ENCODE measurements at places on chromosomes 5 and 9.

- DNase-seq, result no peak
Measured at GRCh38 chr9:37060833-37061232, 26.8 kb upstream of the PAX5 start.

DNA sequence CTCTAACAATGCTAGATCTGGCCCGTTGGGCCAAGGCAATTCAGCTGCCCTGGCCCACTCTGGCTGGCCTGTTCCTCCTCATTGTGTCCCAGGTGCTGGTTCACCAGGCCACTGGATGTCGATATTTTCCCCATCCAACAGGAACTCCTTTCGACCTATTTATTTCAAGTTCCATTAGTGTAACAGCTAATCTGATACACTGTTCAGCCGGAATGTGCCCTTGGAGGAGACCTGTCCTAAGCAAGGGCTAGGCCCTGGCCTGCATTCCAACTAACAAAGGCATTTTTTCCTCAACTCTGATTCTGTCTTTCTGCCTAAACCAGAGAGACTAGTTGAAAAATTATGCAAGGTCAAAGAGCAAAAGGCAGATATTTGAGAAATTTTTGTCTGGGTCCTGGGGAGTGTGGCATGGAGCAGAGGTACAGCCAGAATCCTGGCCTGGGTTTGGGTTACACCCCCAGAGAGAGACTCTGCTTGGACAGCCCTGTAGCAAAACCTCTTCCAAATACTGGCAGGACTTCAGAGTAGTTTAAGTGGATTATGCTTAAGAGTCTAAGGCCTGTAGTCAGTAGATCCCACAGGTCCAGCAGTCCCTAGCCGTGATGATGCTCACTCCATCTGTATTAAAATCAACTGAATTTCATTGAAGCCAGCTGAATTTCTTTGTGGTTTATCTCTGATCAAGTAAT lies 36.1 kb downstream of the MARCHF11 start:
- no peak for DNase-seq

GRCh38 chr5:154418344-154418820 lies 27.4 kb upstream of the SAP30L start:
- DNase-seq, result no peak

GRCh38 chr5:179326122-179326927 lies 18.9 kb downstream of the ADAMTS2 start:
- DNase-seq, result no peak

DNA sequence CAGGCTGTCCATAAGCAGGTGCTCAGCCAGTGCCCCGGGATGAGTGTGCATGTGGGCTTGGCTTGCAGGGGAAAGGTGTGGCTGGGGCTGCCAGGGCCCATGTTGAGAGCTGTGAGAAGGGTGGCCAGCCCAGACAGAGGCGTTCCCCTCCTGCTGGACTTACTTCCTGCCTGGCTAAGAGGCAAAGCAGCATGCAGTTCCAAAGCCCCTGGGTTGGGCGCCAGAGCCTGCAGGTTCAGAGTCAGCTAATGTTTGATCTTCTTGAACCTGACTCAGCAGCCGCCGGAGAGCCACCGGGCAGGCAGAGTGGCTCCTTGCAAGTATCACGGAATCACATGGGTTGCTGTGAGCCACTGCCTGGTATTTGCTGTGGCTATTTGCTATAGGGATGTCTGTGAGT lies 168.4 kb upstream of the MAP1B start:
- no peak for DNase-seq

- no peak for DNase-seq
Measured at GRCh38 chr9:78669591-78669990, 372.7 kb downstream of the PSAT1 start.

DNA sequence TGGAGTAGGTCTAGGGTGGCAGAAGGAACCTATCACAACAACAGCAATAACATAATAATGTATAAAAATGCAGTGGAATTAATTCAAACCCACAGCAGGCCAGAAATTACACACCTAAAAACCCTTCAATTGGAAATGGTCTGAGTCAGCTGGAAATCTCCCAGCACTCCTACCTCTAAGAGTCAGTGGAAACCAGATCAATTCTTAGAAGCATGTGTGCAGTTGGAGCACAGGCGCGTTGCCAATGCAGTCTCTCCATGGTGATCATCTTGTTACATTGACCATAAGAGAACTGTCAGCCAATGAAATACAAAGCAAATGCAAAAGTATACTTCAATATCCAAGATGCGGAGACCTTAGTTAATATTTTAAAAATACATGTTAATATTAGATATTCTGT lies 15.1 kb upstream of the CSNK1G3 start:
- no peak for DNase-seq

DNA sequence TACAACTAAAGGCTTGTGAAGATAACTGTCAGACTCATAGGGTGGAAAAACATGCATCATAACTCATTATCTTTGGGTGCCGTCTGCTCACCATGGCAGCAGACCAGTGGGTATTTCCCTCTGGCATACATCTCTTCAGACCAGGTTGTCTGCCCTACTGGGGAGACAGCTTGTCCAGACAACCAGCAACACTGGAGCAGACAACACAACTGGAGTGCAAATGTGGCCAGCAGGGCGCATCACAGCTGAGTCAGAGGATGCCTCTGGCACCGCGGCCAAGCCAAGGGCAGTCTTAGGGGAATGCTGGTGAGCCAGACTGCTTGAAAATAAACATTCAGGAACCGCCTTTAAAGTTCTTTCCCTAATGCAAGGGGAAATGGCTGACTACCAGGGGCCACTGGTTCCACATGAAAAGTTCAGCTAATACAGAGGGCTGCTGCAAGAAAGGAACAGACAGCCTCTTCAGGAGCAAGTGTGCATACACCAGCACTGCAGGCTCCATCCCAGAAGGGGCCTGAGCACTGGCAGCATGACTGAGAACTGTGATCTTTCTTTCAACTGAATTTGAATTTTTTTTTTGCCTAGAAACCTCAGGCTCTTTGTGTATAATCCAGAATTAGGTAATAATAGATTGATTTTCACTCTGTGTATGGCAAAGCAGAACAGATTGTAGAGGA lies 77.3 kb downstream of the MAMDC2 start:
- no peak for DNase-seq

GRCh38 chr5:2187156-2187555 lies 304.4 kb upstream of the IRX4 start:
- DNase-seq, result no peak

DNA sequence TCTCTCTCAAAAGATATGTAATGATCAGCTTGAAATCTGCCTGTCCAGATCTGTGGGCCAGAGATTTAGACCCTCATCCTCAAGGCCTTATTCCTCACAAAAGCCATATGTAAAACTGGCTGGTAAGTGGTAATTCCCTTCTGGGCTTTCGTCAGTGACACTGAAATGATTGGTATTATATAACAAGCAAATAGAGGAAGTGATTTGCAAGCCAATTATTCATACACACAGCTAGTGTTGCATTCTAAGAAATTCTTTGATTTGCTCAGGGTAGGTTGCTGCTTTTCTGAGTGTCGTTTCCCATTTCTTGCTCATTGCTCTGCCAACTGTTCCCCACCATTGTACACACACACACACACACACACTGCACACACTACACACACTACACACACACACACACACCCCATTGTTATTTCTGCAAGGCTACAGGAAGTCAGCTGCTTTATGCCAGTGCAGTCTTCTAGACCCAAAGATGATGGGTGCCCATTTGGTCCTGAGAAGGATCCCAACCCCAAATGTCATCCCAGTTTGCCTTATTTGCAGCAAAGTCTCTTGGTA lies 76.8 kb downstream of the PRLR start:
- no peak for DNase-seq

Data from activated gamma-delta T cell (primary cell).